Activated CD4-positive, alpha-beta memory T cell treated with anti-CD3 and anti-CD28 coated beads, Interleukin-2, amount 10 ng/mL, durations not matched to agents 7 days and 5 days (primary cell): ENCODE measurements at places on chromosomes 12 and 14. TPM values are rescaled to one million over a fixed set of nuclear protein-coding genes. Genes with fewer than 3 reads are reported as not detected.

DNA sequence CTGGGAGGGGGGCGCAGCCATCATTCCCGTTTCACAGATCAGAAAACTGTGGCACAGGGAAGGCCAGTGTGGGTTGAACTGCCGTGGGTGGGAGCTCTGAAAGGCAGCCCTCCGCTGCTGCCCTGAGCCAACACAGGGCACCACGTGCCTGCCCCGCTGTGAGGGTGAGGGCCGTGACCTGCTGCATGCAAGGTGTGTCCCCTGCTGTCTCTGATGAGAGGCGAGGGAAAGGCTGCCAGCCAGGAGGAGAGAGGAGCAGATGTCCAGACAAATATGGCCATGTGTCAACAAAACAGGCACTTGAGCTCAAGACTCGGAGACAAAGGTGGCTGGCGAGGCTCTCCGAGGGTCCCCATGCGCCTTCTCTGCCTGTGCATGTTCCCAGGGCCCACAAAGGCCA lies 108.8 kb downstream of the RBM19 start:
- H3K36me3 ChIP-seq, result no peaks in the 10 kb centered on the region
- no peak overlapping the region for H3K4me3 ChIP-seq
- no peaks in the 10 kb centered on the region for H3K27me3 ChIP-seq
- DNase-seq, result no peak

DNA sequence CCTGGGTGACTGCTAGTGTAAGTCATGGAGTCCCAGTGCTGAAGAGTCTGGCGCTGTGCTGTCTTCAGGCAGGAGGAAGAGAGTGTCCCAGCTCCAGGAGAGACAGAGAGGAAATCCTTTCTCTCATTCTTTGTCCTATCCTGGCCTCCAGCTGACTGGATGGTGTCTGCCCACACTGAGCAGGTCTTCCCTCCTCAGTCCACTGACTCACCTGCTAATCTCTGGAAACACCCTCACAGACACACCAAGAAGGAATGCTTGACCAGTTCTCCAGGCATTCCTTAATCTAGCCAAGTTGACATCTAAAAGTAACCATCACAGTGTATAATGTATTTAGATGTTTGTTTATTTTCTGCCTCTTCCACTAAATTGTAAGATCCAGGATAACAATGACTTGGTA lies 53.9 kb downstream of the EMP1 start:
- no peak overlapping the region for H3K27ac ChIP-seq
- no peaks in the 10 kb centered on the region for H3K36me3 ChIP-seq
- no peak overlapping the region for H3K4me3 ChIP-seq
- peaks cover 31% of the 10 kb centered on the region for H3K27me3 ChIP-seq
- no peaks in the 10 kb centered on the region for H3K4me1 ChIP-seq
- no peak for DNase-seq

GRCh38 chr12:46299851-46300250 lies 31.0 kb upstream of the SLC38A1 start:
- peaks cover 9% of the 10 kb centered on the region for H3K27me3 ChIP-seq
- H3K36me3 ChIP-seq, result no peaks in the 10 kb centered on the region
- H3K4me1 ChIP-seq, result peaks cover 1% of the 10 kb centered on the region
- no peak overlapping the region for H3K27ac ChIP-seq
- DNase-seq, result no peak

DNA sequence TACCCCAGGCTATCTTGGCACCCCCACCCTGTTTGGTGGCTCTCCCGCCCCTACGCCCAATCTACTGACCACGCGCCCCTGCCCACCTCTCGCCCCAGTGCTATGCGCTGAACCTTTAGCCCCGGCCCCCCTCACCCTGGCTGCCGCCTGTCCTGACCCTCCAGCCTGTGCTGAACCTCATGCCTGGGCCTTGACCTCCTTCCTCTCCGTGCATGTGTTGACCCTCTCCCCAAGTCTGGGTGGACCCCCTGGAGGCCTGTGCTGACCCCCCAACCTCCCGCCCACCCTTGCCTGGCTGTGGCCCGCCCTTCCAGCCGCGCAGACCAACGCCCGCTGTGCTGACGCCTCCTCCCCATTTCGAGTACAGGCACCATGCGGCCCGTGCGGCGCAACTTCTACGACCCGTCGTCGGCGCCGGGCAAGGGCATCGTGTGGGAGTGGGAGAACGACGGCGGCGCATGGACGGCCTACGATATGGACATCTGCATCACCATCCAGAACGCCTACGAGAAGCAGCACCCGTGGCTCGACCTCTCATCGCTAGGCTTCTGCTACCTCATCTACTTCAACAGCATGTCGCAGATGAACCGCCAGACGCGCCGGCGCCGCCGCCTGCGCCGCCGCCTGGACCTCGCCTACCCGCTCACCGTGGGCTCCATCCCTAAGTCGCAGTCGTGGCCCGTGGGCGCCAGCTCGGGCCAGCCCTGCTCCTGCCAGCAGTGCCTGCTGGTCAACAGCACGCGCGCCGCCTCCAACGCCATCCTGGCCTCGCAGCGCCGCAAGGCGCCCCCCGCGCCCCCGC lies 20.7 kb downstream of the DTX1 start:
- no peaks in the 10 kb centered on the region for H3K27me3 ChIP-seq
- peaks cover 2% of the 10 kb centered on the region for H3K4me1 ChIP-seq
- H3K27ac ChIP-seq, result no peak overlapping the region
- no peaks in the 10 kb centered on the region for H3K36me3 ChIP-seq
- DNase-seq, result no peak

DNA sequence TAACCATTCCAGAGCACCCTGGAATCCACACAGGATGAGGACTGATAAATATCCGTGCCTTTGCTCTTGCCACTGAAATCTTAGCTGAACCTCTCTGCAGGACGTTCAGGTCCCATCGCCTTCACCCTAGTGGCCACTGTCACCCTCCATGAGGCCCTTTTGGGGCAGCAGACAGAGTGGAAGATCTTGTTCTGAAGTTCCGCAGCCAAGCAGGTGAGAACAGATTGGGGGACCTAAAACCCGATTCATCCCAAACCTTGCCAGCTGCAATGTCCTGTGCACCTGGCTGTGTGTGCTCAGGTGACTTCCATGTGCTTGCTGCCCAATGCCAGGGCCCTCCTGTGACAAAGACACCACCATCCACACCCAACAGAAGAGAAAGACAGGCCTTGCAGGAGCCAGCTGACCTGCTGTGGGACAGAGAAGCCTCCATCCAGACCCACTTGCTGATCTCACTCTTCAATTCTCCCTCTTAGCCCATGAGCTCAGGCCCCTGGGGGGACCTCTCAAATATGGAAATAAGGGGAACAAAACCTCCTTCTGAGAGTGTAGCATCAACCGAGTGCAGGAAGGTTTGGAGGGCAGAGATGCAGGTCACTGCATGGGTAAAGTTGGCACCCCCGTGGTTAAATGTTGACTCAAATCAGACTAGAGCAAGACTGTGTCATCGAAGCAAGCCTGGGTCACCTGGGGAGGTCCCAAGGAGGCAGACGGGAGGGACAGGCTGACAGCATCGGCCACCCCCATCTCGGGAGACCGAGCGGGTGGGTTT lies 308.7 kb upstream of the DIO3 start:
- no peak overlapping the region for H3K4me3 ChIP-seq
- peaks cover 2% of the 10 kb centered on the region for H3K27me3 ChIP-seq
- no peak overlapping the region for H3K27ac ChIP-seq
- H3K36me3 ChIP-seq, result no peaks in the 10 kb centered on the region

GRCh38 chr14:74826574-74826973 lies 49.4 kb downstream of the PROX2 start:
- H3K27me3 ChIP-seq, result no peaks in the 10 kb centered on the region
- H3K4me1 ChIP-seq, result peaks cover 3% of the 10 kb centered on the region
- peaks cover 37% of the 10 kb centered on the region for H3K36me3 ChIP-seq
- DNase-seq, result no peak

DNA sequence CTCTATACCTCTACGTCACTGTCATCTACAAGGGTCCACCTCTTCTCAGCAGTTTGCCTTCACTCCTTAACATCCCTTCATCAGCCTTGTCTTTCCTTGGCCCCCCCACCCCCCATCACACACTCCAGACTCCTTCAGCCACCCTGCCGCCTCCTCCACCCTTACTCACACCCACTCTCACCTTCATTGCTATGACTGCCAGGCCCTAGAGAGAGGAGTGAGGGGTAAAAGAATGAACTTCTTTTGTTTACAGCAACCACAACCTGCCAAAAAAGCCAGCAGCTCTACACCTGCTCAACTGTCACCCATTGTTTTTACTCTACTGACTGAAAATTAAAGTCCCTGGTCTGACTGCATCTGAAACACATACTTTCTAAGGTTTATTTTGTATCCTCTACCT lies 112.8 kb downstream of the DUSP6 start:
- H3K36me3 ChIP-seq, result peaks cover 61% of the 10 kb centered on the region
- H3K4me3 ChIP-seq, result no peak overlapping the region
- H3K27ac ChIP-seq, result no peak overlapping the region
- no peak for DNase-seq
- H3K27me3 ChIP-seq, result no peaks in the 10 kb centered on the region
- peaks cover 77% of the 10 kb centered on the region for H3K4me1 ChIP-seq

DNA sequence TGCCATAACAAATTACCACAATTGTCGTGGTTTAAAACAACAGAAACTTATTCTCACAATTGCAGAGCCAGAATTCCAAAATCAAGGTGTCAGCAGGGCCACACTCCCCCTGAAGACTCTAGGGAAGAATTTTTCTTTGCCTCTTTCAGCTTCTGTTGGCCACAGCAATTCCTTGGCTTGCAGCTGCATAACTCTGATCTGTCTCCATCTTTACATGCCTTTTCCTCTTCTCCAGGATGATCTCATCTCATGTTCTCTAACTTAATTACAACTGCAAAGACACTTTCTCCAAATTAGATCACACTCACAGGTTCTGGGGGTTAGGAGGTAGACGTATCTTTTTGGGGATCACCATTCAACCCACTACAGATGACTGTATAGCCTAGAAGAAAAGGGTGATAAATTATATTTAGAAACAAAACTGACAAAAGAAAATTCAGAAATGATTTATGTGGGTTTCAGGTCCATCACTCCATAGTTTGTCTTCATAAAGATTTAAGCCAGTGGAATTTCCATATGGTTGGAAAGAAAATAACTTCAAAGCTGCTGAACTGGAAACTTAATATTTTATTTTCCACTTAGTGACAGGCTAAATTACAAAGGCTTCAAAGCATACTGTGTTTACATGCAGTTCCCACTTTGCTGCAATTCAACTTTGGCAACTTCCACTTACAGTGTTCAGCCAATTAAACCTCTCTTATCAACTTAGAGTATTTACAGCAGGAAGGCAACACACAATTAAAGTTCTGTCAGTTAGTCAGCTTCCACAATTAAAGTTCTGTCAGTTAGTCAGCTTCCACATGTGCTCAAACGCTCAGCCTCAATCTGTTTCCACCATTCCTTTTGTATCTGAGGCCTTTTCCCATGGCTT lies 213.3 kb downstream of the EPS8 start:
- DNase-seq, result no peak
- H3K36me3 ChIP-seq, result peaks cover 8% of the 10 kb centered on the region
- no peak overlapping the region for H3K27ac ChIP-seq

DNA sequence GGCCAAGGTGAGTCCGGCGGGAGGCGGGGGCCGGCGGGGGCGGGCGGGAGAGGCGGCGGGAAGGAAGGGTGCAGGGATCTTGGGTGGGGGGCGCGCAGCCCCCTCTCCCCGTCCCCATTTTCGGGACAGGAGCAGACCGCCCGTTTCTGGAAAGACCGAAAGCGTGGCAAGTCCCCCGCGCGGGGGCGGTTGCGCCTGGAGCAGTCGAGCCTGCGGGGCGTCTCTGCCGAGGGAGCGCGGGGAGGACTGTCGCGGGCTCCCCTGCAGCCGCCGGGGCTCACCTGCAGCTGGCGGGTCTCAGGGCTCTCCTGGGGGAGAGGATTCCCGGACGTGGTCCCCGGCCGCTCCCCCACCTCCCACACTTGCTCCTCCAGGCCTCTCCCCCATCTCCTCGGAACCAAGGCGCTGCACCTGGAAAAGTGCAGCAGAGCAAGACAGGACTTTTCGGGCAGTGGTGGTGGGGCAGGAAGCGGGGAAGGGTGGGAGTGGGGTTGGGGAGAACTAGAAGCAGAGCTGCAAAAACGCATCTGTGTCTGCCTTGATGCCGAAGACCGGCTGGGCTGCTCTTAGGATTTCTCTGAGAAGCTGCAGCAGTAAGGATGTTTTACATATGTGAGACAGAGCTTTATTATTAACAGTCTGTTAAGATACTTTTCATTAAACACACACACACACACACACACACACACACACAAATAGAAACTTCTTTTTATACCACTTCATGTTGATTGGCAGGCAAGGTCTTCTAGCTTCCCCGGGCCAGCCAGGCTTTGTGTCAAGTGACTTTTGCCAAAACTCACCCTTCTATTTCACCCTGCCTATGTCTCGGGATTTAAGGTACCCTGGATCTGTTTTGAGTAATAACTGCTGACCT lies 677 bp downstream of the C12orf75 start:
- H3K27me3 ChIP-seq, result no peaks in the 10 kb centered on the region
- peak overlapping the region; percentile 86 for H3K27ac ChIP-seq
- peak overlapping the region; percentile 90 for H3K4me3 ChIP-seq
- H3K4me1 ChIP-seq, result peaks cover 83% of the 10 kb centered on the region
- peak; percentile 52 for DNase-seq

- no peaks in the 10 kb centered on the region for H3K36me3 ChIP-seq
- H3K4me3 ChIP-seq, result no peak overlapping the region
- no peak overlapping the region for H3K27ac ChIP-seq
- no peak for DNase-seq
- H3K4me1 ChIP-seq, result peaks cover 3% of the 10 kb centered on the region
These were observed 42.3 kb downstream of the ARMH4 start for GRCh38 chr14:58109744-58110143.

DNA sequence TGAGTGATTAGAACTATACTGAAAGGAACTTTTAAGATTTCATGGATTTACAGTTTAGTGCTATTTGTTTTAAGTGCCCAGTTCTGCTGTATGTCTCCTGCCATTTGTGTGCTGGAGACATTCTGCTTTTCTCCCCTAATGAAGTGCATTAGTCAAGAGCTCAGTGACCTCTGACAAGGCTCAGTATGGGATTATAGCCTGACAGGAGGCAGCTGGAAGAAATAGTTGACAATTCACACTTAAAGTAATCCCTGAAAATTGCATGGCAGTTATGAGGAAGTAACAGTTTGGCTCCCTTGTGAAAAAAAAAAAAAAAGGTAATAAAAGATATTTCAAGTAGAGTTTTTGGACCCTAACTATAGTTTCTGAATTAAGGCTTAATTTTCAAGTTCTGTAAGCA lies 70.3 kb downstream of the ALX1 start:
- H3K36me3 ChIP-seq, result no peaks in the 10 kb centered on the region
- H3K27ac ChIP-seq, result no peak overlapping the region
- no peaks in the 10 kb centered on the region for H3K4me1 ChIP-seq
- no peak overlapping the region for H3K4me3 ChIP-seq
- no peaks in the 10 kb centered on the region for H3K27me3 ChIP-seq

- no peaks in the 10 kb centered on the region for H3K36me3 ChIP-seq
- H3K4me3 ChIP-seq, result no peak overlapping the region
- no peaks in the 10 kb centered on the region for H3K4me1 ChIP-seq
- no peak for DNase-seq
- no peak overlapping the region for H3K27ac ChIP-seq
- H3K27me3 ChIP-seq, result no peaks in the 10 kb centered on the region
These were observed 351.0 kb downstream of the NAV3 start for GRCh38 chr12:78181544-78182162.

SRRM4 gene
- total RNA-seq, result not detected

SERPINA5 gene
- not detected for total RNA-seq

DPPA3 gene
- not detected for total RNA-seq

TAS2R9 gene
- total RNA-seq, result not detected

SPX gene
- 0.88 TPM for total RNA-seq

GUCY2C gene
- not detected for total RNA-seq
